ENCODE measurements at places on chromosomes 16 and 17.

DNA sequence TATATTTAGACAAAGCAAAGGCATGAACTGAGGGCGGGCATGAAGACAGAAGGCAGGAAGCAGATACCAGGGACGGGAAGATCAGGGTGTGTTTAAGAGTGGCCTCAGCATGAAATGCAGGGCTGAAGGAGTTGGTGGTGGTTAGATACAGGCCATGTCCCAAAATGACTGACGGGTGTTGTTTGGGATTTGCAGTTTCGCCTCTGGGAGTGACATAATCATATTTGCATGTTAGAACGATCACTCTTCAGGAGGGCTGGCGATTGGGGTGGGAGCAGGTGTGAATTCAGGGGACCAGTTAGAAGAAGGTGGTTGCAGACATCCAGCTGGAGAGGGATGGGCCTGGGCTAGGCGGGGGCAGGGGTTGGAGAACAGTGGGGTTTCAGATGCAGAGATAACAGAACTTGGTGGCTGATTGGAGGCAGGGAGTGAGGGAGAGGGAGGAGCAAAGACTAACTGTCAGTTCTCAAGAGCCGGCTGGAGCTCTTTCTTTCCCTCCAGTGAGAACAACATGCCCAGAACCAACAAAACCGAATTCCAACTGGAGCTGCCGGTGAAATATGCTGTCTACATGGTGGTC is 27.2 kb upstream of the ITGAX start:
- DNase-seq: no peak

GRCh38 chr16:1989209-1990100 is at the start of gene SYNGR3:
TSS of gene SYNGR3 (plus strand) at chr16:1989970. CDS start at chr16:1990103, 133 bp downstream.
- no peak for DNase-seq

GRCh38 chr16:86874141-86874540 is 295.8 kb downstream of the FOXL1 start:
- peak; percentile 23 for DNase-seq

- no peak for DNase-seq
Observed at GRCh38 chr16:10964891-10965326, 20.5 kb downstream of the CLEC16A start.

- peak; percentile 54 for DNase-seq
Observed at GRCh38 chr17:69501591-69502468, 87.3 kb downstream of the MAP2K6 start.

DNA sequence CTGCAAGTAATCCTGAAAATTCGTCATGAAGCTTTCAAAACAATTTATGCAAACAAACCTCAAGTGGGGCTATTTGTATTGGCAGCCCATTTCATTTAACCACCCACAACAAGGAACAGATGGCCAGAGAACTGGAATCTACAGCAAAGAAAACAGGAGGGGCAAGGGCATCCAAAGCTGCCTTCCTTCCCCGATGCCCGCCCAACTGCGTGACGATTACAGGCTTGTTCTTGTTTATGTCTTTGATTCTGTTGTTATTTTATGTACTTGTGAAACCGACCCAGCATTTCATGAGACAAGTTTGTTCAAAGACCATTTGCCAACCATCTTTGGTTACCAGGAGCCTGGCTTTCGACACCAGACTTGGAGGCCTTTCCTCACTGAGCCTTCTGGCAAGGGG is 59.1 kb upstream of the IRX6 start:
- DNase-seq: no peak

DNA sequence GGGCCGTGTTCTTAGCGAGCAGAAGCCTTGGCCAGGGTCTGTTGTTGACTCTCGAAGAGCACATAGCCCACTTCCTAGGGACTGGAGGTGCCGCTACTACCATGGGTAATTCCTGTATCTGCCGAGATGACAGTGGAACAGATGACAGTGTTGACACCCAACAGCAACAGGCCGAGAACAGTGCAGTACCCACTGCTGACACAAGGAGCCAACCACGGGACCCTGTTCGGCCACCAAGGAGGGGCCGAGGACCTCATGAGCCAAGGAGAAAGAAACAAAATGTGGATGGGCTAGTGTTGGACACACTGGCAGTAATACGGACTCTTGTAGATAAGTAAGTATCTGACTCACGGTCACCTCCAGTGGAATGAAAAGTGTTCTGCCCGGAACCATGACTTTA is 18.5 kb downstream of the RSPRY1 start:
- no peak for DNase-seq

GRCh38 chr16:56851671-56852400 is 13.2 kb upstream of the SLC12A3 start:
- peak; percentile 16 for DNase-seq

GRCh38 chr16:74372953-74373846 is 2.9 kb upstream of the NPIPB15 start:
- no peak for DNase-seq

DNA sequence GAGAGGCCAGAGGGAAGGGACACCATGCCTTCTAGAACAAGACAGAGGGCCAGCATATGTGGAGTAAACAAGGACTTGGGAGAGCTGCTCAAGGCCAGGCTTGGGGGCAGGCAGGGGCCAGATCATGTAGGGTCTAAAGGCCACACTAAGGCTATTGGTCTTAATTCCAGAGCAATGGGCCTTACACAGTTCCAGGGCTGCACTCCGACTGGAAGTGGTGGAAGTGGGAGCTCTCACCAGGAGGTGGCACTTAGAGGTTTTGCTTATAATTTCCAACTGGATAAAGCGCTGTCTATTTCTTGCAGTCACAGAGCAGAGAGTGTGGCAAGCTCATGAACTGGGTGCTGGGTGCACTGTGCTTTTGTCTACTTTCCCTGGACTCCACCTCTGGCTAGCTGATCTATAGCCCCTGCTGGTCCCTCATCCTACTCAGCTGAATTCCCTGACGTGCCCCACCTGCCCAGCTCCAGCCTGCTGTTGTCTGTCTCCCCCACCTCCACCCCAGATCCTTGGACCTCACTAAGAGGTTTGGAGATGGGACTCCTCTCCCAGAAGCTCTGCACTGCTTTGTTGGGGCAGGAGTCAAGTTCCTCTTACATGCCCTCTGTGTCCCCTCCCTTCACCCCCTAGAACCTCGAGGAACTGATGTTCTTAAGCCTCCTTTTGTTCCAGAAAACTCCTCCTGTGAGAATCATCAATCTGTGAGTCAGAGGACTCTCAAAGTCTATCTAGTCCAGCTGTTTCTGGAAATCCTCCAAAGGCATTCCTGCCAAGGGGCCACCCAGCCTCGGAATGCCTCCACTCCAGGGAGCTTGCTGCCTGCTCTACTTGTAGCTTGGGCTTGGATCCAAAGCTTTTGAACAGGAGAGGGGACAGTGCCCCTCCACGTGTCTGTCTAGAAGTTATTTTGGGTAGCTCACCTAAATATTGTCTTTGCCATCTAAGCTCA is 48.1 kb upstream of the KSR1 start:
- peak; percentile 81 for DNase-seq

GRCh38 chr17:11302401-11303186 is 61.6 kb downstream of the SHISA6 start:
- DNase-seq: no peak

- DNase-seq: no peak
Observed at GRCh38 chr16:72635694-72636093, 412.2 kb downstream of the ZFHX3 start.

DNA sequence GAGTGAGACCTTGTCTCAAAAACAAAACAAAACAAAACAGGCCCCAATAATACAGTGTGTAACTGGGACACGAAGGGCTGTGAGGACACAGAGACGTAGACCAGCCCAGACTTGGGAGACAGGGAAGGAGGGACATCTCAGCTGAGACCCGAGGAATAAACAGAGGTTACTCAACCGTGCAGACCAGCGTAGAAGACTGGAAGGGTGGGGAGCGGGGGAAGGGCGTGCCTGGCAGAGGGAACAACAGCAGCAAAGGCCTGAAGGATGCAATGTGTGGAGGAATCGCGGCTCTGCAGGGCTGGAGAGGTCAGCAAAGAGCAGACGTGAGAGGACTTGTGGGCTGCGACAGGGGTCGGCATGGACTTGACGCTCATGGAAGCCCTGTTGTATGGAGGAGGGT is 11.6 kb upstream of the CES4A start:
- peak; percentile 18 for DNase-seq

DNA sequence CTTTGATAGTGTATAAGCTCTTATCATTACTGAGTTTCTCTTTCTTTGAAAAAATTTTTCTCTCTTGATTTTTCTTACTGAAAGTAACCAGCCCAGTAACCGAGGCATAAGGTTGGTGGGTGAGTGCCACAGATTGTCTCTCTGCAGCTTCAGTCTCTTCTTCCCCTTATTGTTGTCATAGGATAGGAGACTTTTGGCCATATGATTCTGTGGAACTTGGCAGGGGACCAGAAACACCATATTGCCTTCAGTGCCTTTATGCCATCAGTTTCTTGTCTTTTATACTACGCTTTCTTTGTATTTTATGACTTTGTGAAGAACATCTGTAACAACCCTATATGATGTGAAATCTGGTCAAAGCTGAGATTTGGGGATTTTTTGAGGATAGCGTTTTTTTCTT is 341.6 kb upstream of the TBX2 start:
- no peak for DNase-seq

GRCh38 chr17:75103601-75104554 is 5.9 kb upstream of the ARMC7 start:
- DNase-seq: no peak

GRCh38 chr17:49343273-49343672 is 18.8 kb downstream of the ZNF652 start:
- peak; percentile 23 for DNase-seq

DNA sequence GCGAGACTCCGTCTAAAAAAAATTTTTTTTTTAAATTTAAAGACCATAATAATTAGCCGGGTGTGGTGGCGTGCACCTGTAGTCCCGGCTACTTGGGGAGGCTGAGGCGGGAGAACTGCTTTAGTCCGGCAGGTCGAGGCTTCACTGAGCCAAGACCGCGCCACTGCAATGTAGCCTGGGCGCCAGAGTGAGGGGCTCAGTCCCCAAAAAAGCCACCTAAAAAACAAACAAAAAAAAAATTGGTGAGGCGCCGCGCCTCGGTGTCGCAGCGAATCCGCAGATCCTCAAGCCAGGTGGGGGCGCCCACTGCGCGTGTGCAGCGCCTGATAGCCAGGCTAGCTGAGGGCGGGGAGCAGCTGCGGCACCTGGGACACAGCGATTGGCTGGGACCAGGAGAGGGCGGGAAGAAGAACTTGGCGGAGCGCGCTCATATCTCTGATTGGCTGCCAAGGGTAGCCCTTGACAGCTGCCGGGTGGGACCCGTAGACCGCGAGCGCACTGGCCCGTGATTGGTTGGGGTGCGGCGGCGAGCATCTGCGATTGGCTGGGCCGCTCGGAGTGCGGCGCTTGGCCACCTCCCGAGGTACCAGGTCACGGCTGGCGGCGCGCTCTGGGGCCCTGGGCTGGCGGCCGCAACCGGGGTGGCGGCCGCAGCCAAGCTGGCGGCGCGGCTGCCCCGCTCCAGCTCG is 9.0 kb upstream of the CLDN9 start:
- peak; percentile 99 for DNase-seq

GRCh38 chr16:14202697-14203096 is 131.6 kb downstream of the MRTFB start:
- DNase-seq: peak; percentile 8

GRCh38 chr17:49708515-49709183 is 885 bp upstream of the SLC35B1 start:
- no peak for DNase-seq

DNA sequence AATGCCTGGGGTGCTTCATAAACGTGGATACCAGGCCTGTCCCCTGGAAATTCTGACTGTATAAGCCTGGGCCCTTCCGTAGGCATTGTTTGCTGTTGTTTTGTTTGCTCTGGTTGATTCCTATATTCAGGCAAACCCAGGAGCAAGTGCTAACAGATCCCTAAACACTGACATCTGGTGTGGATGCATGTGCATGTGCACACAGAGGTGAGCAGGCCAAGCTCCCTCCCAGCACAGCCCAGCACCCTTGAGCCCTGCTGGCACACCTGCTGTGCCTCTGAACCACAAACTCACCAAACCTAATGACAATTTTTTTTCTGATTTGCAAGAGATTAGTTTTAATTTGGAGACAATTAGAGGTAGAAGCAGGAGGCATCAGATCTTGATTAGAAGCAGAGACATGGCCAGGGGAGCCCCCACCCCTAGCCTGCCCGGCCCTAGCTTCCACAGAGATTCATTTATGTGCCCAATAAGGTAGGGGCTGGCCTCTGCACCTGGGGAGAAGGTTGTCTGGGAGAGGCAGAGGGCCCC is 40.4 kb downstream of the TMEM132E start:
- DNase-seq: no peak

- DNase-seq: peak; percentile 99
Observed at GRCh38 chr17:75096082-75096625, 8.4 kb downstream of the SLC16A5 start.

DNA sequence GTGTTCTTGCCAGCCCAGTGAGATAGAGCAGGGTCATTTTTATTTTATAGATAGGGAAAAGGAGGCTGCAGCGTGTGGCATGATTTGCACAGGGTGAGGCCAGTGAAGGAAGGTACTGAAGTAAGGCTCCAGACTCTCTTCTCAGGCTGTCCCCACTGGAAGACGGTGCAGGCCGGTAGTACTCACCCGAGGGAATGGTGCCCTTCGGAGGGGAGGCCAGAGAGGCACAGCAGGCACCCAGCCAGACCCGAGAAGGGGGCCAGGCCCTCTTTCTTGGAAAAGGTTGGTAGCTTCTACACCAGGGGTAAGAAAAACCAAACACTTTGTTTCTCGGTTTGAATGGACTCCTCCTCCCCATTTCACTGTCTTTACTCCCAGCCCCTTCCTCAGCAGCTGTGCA is 288 bp downstream of the ANKRD40CL start:
- DNase-seq: no peak

GRCh38 chr16:24511792-24512191 is 27.6 kb upstream of the RBBP6 start:
- no peak for DNase-seq

GRCh38 chr16:1137604-1138003 is 15.3 kb upstream of the CACNA1H start:
- DNase-seq: peak; percentile 92

- no peak for DNase-seq
Observed at GRCh38 chr17:28346746-28347246, 10.5 kb downstream of the POLDIP2 start.

GRCh38 chr17:13646969-13647542 is 45.3 kb upstream of the HS3ST3A1 start:
- DNase-seq: no peak

DNA sequence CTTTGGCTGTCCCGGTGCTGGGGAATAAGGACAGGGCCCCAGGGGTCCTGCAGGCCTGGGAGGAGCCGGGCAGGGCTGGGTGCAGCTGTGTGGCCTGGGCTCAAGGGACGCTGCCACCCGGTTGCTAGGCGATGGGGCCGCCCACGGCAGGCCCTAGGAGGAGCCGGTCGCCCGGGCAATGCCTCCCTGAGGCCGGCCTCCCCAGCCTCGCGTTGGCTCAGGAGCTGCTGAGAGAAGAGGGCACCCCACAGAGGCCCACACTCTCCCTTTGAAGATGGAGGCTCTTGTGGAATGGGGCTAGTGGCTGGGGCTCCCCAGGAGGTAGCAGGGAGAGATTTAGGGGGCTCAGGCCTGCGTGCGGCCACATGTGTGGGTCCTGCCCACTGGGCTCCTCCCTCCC is at the start of gene CIBAR2:
Gene CIBAR2, minus strand, starts transcription at position 109 of the 400 bp plus-strand sequence. CDS start 120 bp downstream, outside the sequence.
- DNase-seq: no peak

- no peak for DNase-seq
Observed at GRCh38 chr17:1562176-1562643, 382 bp downstream of the PITPNA start.

Data from kidney tubule cell (primary cell).